Renal cortex interstitium (tissue), 15 donors: ENCODE measurements at places on chromosomes 7 and 10.

GRCh38 chr10:33334805-33335550 is 511 bp upstream of the NRP1 start:
- DNase-seq: peak; percentile 85

- no peak for DNase-seq
These were observed 107.5 kb upstream of the KIF5B start for GRCh38 chr10:32163762-32164148.

GRCh38 chr7:50667338-50667737 is 102.1 kb upstream of the DDC start:
- DNase-seq: no peak

DNA sequence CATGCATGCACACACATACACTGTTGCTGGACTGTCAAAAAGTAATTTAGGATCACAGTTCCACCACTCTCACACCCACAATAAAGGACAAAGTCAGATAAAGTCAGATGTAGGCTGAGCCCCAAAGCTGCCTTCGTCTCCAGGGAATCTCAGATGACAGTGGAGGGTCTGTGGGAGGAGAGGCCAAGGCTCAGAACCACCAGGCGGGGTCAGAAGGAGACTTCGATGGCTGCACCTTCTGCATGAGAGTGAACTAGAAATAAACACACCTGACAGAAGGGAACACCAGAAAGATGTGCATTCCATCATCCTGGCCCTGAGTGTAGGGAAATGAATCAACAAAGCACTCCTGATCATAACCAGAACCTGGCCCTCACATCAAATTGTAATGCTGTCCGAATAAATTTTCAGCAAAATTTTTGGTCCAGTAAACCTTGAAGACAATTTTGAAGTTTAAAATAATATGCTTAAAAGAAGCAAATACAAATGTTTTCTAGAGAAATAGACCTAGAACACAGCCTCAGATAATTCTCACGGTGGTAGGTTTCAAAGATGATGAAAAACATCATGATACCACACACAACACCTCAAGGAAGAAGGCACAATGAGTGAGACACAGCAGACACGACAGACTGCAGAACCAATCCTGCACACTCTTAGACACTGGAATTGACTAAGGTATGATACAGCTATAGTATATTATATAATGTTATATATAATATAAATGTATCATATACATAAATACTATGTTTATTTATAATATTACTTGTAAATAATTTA is 269.8 kb upstream of the KLF6 start:
- DNase-seq: no peak

GRCh38 chr10:106931159-106931852 is 233.2 kb downstream of the SORCS1 start:
- no peak for DNase-seq

DNA sequence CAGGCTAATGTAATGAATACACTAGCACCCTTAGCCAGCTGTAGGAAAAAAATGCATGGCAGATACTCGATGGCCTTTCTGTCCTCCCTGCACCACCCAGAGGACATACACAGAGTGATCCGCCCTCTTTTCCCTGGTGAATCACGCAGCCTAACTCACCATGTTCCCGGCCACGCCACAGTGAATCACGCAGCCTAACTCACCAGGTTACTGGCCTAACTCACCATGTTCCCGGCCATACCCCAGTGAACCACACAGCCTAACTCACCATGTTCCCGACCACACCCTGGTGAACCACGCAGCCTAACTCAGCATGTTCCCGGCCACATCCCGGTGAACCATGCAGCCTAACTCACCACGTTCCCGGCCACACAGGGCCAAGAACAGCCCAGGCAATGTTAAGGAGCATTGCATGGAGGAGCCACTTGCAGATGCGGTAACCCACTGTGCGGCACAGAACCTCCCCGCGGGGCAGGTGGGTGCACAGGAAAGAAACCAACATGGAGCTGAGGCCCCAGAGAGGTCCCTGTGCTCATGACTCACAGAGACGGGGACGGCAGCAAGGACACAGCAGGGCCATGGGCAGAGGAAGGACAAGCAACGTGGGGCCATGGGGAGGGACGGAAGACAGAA is 508.5 kb downstream of the DNAJB6 start:
- no peak for DNase-seq

DNA sequence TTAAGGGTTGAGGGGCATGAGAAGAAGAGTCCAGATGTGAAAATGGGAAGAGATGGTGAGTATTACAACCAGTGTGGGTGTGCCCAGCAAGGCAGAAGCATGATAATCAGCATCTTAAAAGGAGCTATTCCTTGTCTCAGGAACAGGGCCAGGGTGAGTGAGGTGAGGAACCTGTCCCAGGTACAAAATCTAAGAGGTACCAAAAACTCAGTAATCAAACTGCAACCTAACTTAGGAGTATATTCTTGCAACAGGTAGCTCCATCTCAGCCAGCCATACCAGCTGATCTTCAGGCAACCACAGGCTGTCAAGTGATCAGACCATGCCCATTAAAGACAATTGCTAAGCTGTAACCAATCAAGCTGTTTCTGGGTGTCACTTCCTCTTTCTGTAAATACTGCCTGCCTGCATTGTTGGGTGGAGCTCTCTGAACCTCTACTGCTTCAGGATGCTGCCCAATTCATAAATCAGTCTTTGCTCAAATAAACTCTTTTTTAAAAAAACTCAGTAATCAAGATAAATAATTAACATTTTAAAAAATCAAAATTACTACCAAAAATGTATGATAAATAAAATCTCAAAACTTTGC is 7.4 kb downstream of the KEL start:
- no peak for DNase-seq

DNA sequence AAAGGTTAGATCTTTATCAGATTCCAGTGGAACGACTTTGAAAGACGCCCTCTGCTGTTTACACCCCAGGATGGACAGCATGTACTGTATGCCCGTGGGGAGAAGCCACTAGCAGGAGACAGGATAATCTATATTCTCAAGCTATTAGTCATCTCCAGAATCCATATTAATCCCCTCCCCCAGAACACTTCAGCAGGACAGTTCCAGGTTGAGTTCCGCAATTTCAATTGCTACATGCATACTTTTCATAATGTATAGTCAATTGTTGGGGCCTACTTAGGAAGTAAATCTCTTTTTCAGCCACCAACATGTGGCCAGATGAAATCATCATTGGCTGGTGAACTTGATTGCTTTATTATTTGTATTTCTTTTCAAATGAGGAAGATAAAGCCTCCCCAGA is 313.1 kb upstream of the SMIM30 start:
- DNase-seq: no peak

DNA sequence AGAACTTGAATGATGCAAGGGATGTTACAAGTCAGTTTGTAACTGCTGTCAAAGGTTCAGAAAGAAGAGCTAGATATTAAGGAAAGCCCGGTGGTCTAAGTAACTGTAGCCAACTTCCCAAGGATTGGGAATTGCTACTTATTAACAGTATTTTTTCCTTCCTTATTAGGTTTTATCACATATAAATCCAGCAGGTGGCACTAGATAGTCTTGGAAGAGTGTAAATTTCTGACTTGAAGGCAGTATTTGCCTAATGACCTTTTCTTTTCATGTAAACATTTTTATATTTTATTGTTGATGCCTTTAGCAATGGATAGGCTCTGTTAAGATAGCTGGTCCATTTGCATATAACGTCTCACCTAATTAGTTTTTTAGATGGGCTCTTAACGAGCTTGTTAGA is 51.2 kb downstream of the ANLN start:
- DNase-seq: no peak

DNA sequence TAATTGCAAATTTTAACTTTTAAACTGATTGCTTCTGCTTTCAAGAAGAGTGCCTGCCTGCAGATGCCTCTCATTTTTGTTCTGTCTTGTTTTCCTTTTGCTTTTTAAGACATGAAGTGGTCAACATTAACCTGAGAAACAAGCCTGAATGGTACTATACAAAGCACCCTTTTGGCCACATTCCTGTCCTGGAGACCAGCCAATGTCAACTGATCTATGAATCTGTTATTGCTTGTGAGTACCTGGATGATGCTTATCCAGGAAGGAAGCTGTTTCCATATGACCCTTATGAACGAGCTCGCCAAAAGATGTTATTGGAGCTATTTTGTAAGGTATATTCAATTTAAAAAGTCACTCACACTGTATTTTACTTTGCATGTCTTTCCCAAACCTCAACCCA is 8.8 kb downstream of the GSTO2 start:
- DNase-seq: no peak

DNA sequence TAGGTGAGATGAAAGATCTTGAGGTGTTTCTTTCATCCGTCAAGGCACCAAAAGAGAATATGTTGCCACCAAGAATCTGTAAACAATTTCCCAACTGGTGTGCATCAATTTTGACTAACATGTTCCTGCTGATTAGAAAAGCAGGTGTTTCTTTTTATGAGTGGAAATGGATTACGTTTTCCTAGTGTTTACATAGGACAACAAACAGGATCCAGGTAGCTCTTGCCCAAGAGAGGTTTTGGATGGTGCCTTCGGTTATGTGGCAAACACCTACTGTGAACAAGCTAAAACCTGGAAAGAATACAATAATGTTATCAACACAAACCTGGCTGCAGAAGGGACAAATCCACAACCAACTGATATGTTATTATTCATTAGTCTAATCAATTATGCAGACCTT is 53.6 kb upstream of the WNT16 start:
- DNase-seq: no peak

GRCh38 chr10:107689323-107689722 is 524.8 kb upstream of the SORCS1 start:
- no peak for DNase-seq

DNA sequence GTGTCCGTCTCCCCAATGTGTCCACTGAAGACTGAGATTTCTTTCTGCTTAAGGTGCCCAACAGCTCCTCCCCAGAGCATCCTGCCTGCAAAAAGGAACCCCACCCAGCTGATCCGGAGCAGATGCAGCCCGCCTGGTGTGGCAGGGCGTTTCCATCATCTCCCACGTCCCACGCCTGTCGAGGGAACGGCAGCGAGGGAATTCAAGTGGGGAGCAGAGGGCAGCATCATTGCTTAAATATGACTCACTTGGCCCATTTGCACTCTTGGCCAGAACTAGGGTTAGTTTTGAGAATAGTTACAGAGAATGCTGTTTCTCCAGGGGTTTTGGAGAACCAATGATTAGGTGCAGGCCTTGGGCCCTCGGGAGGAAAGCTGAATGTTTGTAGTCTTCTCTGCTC is 20.8 kb downstream of the VWA2 start:
- no peak for DNase-seq

GRCh38 chr10:20289070-20289828 is 473.0 kb downstream of the PLXDC2 start:
- no peak for DNase-seq

DNA sequence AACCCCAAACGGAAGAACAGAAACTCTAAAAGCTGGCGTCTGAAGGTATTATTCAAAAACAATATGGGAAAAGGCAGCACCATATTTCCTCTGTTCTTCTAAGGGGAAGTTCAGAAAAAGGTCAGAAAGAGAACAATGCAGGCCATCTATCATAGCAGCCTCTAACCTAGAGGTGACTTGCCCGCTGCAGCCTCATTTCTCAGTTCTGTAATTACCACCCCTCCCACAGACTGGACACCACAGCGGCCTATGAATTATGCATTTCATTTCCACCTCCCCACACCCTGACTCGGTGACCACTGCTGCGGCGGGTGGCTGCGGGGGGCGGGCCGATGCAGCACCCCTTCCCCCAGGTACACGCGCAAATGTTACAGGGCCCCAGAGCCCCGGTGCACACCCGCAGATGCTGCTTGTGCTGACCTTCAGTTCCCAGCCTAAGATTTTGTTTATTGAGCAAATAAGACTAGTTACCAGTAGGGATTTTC is 125.5 kb downstream of the CLEC2L start:
- no peak for DNase-seq

GRCh38 chr7:24788961-24789576 is 31.8 kb upstream of the GSDME start:
- DNase-seq: no peak

DNA sequence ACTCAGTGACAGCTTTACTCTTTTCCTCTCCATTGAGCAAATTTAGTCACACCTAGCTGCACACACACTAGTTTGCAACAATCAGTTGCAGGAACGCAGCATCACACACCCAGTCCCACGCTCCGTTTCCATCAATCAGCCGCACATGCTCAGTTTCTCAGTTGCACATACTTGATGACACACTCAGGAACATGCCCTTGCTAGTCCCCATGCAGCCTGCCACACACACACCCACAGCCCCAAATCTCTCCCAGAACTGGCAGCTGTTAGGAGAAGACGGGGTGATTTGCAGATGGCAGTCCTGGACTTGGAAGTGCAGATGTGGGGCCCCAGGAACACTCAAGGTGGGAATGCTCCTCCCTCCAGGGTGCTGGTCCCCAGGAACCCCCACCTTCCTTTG is 7.7 kb downstream of the LBX1 start:
- no peak for DNase-seq

DNA sequence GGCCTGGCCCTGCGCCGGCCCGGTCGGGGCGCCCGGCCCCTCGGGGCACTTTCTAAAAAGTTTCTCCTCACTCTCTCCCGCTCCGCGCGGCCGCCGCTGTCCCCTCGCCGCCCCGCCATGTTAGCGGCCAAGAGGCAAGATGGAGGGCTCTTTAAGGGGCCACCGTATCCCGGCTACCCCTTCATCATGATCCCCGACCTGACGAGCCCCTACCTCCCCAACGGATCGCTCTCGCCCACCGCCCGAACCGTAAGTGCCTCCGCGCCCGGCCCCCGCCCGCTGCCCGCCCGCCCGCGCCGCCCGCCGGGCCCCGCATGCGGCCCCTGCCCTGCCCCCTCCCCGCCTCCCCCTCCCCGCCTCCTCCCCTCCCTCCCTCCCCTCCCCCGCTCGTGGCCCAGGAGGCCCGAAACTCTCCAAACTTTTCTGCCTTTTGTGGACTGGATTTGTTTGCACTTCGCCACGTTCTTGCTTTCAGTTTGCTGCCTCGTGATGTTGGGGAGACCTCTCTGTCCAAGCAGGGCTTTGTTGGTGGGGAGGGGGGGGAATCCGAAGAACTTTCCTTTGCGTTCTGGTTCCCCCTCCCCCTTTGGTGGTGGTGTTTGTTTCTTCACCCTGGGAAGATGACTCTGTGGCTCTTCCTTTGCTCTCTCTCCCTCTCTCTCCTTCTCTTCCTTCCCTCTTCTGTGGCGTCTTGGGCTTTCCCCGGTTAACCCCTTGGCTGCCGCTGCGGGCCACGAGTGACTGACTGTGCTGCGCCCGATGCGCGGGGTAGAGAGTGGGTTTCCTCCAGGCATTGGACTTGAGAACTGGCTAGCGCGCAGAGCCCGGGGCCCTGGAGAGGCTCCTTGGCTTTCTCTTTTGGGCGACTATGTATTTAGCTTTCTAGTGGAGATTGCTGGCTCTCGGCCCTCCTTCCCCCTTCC is 1.6 kb downstream of the TCF7L2 start:
- DNase-seq: peak; percentile 74
